Cerebellum (tissue), 4 donors: ENCODE measurements at places on chromosomes 12 and 14. TPM values are rescaled to one million over a fixed set of nuclear protein-coding genes. Genes with fewer than 3 reads are reported as not detected.

Gene MOK
- 31.2 TPM for total RNA-seq

- peak; percentile 23 for DNase-seq
Observed at GRCh38 chr12:269191-269590, 6.6 kb upstream of the SLC6A13 start.

DNA sequence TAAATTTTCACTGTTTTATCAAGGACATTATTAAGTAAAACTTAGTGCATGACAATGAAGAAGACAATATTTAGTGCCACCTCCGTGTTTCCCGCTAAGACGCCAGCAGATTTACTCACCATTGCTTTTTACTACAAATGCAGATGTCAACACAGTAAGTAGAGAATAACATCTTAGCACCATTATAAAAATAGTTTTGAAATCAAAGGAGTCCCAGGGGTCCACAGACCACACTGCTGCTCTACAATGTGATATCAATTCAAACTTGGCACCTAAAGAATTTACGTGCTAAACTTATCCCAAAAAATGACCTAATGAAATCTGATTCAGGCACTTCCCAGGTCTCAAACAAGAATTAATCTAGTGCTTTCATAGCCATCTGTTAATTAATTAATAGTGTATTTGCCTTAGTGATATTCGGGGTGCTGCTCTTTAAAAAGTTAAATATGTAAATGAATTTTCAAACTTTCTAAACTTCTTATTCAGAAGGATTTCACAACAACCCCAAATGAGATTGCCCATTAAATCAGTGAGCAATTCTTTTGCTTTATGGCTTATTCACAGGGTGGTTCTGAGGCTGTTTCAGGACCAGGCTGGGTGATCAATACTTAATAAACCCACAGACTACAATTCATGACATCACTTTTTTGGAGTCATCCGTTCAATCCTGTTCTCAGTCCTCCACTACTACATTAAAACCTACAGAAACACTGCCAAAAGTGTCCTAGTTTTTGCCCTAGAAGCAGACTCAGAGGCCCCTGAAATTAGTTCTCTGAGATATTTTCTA is 161.3 kb upstream of the LMNTD1 start:
- no peak for DNase-seq

Gene KRT80
- not detected for total RNA-seq

Gene PZP
- not detected for total RNA-seq
